ENCODE measurements at places on chromosomes 5 and 9.

DNA sequence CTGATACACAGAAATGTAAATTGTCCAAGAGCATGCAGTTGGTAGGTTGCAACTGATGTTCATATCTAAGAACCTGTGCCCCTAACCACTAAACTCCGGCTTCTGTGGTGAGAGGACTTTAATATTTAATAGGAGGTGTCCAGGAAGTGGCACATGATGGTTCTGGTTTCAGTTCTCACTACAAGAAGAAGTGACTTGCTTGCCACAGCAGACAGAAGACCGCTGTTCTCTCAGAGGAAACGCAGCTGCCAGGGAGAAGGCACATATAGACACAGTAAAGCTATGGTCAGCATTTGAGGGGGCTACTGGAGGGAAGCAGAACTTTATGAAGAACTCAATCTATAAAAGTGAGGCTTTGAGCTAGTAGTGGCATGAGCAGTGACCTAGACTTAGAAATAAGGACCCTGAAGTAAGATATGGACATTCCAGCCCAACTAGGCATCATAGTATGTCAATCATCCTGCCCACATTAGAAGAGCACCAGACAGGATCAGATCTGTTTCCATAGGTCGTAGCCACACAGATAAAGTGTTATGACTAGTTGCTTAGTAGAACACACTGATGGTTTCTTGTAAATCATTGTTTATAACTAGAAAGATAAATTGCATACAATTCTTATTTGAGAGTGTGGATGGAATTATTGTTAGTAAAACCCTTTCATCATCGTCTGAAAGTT lies 36.4 kb upstream of the DAB2 start:
- no peak for DNase-seq

DNA sequence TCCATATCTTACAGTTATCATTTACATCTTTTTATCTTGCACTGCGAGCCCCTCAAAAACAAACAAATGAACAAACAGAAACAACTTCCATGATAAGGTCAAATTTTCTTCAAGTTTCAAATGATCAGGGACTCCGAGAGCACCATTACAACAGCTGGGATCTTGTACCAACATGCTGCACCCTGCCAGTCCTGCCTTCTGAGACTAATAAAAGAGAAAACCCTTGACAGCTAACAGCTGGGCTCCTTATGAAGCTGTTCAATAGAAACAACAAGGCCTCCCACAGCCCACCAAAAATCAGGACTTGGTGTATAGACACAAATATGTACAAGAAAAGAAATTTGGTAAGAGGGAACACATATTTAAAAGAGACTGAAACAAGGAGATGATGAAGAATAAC lies 985.3 kb upstream of the DMAC1 start:
- no peak for DNase-seq

- DNase-seq = no peak
Observed at GRCh38 chr5:125049721-125050702, 303.6 kb upstream of the ZNF608 start.

- no peak for DNase-seq
Observed at GRCh38 chr5:76475936-76476335, 72.9 kb downstream of the IQGAP2 start.

- no peak for DNase-seq
Observed at GRCh38 chr5:132480042-132480441, 10.5 kb downstream of the IRF1 start.

DNA sequence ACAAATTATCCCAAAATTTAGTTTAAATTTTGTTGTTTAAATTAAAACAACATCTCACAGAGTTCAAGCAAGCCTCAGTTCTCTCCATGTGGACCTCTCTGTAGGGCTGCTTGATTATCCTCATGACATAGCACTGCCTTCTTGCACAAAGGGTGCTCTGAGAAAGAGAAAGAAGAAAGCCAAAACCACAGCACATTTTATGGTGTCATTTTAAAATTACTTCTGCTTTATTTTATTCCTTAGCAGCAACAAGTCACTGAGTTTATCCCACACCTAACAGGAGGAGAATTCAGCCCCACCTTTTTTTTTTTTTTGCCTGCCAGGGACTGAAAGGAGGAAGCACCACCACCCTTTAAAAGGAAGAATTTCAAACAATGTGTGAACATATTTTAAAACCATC lies 12.8 kb upstream of the KCNV2 start:
- DNase-seq = no peak

DNA sequence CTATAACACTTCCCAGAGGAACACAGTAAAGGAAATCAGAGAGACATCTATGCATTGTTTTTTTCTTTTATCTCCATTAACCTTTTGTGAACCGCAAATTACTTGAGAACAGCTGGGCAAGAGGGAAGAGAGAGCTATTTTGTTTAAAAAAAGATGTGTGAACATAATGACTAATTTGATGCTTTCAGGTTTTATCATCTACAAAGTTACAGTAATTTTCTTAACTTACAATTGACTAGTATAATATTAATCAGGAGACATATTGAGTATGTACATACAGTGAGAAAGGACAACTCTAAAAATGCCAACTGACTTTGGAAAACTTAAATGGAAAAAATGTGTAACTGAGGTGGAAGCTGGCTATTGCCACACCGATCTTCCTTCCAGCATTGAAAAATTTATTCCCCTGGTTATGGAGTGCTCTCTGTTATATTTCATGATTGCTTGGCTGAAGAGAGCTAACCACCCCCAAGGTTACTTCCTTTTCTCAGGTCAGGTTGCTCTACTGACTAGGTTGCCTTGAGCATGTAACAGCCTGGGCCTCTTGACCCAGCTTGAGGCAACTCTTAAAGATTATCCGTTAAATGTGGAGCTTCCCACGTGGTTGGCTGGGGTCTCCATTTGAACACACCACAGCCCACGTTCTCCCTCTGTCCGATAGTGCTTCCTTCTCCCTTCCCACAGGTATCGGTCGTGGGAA lies 62.6 kb upstream of the C6 start:
- no peak for DNase-seq

DNA sequence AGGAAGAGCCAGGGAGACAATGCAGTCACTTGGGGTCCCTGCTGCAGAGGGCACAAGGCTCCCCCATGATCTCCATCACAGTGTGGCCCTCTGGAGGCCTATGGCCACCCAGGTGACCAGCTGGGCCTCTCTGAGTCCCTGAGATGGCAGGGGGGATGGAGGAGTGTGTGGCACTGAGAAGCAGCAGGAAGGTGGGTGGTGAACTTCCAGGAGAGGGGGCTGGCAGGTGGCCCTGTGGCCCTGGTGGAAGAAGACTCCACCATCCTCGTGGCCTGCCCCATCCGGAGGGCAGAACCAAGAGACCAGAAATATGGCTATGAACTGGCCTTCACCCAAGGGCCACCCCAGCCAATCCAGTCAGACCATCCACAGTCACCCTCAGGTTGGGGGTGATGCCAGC lies 31.7 kb upstream of the AFAP1L1 start:
- no peak for DNase-seq

- no peak for DNase-seq
Observed at GRCh38 chr5:96143450-96143849, 181.8 kb upstream of the ELL2 start.

DNA sequence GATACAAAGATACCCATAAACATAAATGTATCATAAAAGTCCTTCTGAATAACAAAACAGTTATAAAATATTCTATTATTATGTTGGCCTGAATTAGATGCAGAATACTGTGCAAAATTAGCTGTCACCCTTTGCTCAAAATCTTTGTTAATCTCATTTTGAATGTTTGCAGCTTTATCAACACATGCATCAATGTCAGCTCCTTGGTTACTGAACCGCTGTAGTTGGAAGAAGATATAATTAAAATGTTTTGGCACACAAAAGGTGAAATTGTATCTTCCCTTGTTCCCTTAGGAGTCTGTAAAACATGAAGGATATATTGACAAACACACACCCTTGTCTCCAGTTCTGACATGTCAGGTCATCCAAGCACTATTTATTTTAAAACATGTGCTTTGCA lies 146.3 kb upstream of the POU5F2 start:
- DNase-seq = no peak

GRCh38 chr9:133539991-133540697 lies 5.6 kb downstream of the ADAMTSL2 start:
- no peak for DNase-seq

DNA sequence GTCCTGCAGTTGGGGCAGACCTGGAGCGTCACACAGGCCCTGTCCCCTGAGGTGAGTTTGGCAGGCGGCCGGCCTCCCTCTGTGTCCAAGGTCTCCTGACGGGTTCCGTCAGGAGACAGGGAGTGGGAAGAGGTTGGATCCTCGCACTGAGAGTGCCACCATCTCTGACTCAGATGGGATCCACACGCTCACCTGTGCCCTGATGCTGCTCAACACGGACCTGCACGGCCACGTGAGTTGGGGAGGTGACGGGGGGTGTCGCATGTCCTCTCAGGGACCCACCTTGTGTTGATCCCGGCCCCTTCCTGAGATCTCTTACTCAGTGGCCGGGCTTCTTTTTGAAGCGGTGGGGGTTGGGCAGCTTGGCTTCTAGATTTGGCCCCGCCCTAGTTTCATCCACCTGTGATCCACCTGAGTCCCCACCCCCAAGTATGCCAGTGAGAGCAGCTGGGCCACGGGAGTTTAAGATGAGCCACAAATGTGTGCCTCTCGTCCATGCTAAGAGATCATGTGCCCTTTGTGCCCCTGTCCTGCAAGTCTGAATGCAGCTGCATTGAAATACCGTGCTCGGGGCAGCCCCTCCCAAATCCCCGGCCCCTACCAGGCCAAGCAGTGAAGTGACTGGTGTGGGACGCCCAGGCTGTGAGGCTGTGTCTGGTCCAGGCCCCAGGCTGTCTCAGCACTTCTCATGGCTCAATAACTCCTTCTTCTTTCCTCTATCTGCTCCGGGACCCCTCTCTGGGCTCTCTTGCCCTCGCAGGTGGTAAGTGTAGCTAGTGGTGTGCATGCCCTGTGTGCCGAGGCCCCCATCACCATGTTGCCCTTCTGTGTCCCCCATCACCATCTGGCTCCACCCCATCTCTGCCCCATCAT lies 27.2 kb downstream of the PSD2 start:
- no peak for DNase-seq

GRCh38 chr5:150556859-150557508 lies 49.1 kb downstream of the NDST1 start:
- DNase-seq = no peak

DNA sequence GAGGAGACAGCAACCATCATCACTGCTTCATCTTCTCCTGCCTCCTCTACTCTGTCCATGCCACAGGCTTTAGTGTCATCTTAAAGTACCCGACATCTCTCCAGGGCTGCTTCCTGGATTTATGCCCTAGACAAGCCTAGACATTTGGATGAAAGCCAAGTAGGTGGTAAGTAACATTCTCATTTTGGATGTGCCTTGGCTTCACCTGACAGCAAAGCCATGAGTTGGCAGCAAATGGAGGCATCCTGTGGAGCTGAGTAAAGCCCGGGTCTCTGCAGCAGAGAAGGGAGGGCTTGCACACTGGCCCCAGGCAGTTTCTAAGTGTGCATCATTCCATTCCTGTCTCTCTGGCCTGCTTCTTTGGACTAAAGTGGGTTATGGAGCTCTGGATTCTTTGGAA lies 299.1 kb downstream of the DMAC1 start:
- DNase-seq = no peak

- no peak for DNase-seq
Observed at GRCh38 chr5:168174376-168174775, 117.1 kb upstream of the WWC1 start.

- no peak for DNase-seq
Observed at GRCh38 chr5:175795959-175796358, 75.4 kb upstream of the CPLX2 start.

DNA sequence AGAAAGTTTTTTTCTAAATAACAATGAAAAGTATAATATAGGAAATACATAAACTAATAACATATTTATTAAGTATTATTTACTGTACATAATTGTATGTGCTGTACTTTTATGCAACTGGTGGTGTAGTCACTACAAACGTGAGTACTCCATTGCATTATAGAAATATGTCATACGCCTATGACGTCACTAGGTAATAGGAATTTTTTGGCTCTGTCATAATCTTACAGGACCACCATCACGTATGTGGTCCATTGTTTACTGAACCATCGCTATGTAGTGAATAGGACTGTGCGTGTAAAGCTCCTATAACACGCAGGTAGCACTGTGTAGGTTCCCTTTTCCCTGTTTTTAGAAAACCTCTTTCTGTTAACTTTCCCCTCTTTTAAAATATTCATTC lies 255.0 kb downstream of the SH3GL2 start:
- DNase-seq = no peak

DNA sequence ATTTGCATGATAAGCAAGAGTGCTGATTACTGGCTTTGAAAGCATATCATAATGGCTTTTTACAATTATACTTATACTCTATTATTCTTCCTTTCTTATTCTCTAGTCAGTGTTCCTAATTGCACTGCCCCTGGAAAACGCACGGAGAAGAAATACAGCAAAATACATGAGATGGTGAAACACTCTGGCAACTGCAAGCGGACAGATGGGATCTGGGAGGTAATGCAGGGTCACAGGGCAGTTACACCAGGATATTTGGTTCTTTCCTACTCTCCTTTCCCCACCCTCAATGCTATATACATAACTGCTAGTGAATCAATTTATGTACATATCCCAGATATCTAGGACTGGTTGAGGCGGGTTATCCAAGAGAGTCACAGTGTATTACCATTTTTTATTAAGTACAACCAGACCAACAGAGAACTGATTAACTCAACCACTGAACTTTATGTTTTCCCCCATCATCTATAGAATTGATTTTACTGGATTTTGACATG lies 423.7 kb downstream of the ZSWIM6 start:
- no peak for DNase-seq

DNA sequence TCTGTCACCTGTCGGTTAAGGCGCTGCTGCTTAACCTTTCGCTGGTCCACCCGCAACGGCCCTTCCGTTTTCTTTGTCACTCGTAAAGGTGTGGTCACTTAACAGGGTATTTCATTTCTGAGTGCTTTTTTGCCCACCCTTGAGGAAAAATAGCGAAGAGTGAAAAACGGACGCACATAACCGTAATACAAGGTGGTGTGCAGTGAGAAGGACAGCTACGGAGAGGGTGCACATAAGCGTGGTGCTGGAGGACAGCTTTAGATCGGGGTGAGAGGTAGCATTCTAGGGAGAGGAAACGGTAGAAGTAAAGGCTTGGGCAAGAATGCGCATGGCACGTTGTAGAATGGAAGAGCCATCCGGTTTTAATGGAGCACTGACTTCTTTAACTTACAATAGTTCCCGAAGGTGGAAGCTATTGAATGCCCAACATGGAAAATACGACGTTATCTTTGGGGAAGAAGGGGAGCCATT lies 761 bp downstream of the CCT5 start:
- no peak for DNase-seq

GRCh38 chr5:6599739-6600138 lies 33.1 kb downstream of the NSUN2 start:
- no peak for DNase-seq

GRCh38 chr9:113399646-113400200 lies 1.4 kb downstream of the ALAD start:
- no peak for DNase-seq

GRCh38 chr9:118533101-118533500 lies 828.9 kb downstream of the TLR4 start:
- no peak for DNase-seq

GRCh38 chr9:87640385-87640795 lies 85.5 kb upstream of the CTSL start:
- no peak for DNase-seq

All from NCI-H2107 (cell line).